ENCODE measurements at places on chromosomes 4 and X. TPM values are rescaled to one million over a fixed set of nuclear protein-coding genes. Genes with fewer than 3 reads are reported as not detected.

GRCh38 chrX:44343412-44344141 lies at the start of gene EFHC2:
TSS of gene EFHC2 (minus strand) at chrX:44343672. CDS start at chrX:44343588, 84 bp downstream.
- DNase-seq: no peak

DNA sequence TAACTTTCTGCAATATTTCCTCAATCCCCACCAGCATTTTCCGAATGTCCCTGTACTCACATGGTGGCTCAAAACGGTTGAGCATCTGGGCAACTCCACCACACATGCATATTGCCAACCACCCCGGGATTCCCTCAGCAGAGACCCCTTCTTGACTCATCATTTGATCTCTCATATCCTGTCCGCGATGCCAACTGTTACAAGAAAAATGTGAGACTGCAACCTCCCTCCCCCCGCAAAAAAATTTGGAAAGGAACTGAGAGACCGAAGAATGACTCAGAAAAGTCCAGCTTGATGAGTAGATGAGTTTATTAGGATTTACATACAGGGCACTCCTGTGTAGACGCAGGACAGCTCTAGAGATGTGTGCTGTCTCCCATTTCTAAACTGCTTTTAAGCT lies 561.4 kb downstream of the ZIC3 start:
- DNase-seq: peak; percentile 85

DNA sequence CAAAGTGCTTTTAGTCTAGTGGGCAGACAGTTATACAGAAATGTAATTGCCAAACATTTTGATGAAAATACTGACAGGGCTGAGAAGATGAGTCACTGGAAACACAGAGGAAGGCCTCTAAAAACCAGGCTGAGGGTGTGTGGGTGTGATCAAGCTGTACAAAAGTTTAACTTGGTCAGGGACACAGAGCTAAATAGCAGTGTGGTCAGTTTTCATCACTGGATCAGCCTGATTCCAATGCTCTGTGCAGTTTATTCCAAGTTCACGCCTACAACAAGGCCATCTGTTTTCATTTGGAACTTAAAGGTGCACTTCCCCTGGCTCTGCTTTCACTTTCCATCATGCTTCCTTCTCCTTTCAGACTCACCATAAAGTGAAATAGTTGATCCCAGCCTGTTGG lies 10.6 kb downstream of the CENPVL3 start:
- peak; percentile 38 for DNase-seq

CRLF2 gene
- total RNA-seq: not detected

DNA sequence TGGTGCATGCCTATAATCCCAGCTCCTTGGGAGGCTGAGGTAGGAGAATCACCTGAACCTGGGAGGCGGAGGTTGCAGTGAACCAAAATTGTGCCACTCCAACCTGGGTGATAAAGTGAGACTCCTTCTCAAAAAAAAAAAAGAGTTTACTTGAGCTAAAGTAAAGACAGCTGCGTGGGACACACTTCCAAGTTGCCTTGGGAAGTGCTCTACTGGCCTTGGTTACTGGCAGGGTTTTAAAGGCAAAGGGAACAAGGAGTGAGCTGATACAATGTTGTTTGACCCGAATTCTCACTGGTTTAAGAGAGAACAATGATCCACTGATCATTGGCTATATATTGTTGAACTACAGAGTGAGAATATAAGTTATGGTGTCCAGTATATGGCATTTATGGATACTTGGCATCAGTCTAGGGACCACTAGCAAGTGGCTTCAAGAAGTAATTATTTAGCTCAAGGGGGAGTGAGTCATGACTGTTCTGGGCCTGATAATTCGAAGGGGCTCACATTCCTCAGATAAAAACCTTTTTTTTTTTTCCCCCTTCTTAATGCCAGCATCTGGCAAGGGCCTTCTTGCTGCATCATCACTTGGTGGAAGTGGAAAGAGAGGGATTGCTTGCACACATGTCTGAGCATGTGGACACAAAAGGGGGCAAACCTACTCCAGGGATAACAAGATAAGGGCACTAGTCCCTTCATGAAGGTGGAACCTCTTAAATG lies 32.3 kb downstream of the GRK4 start:
- DNase-seq: no peak

- peak; percentile 58 for DNase-seq
These were observed 877 bp upstream of the SLC16A2 start for GRCh38 chrX:74420196-74421035.

- DNase-seq: no peak
These were observed 11.1 kb downstream of the EXOC1L start for GRCh38 chr4:55830716-55831115.

Data from LHCN-M2 (cell line).